Caco-2 (cell line): ENCODE measurements at places on chromosomes 4 and X. TPM values are rescaled to one million over a fixed set of nuclear protein-coding genes. Genes with fewer than 3 reads are reported as not detected.

- no peak for DNase-seq
- H3K27me3 ChIP-seq: no peaks in the 10 kb centered on the region
- H3K27ac ChIP-seq: no peak overlapping the region
- no peak overlapping the region for H3K4me3 ChIP-seq
- no peaks in the 10 kb centered on the region for H3K36me3 ChIP-seq
Observed at GRCh38 chr4:19831644-19832285, 419.9 kb upstream of the SLIT2 start.

The AFM gene
- total RNA-seq: 2.5 and 4.1 TPM in 2 replicates

DNA sequence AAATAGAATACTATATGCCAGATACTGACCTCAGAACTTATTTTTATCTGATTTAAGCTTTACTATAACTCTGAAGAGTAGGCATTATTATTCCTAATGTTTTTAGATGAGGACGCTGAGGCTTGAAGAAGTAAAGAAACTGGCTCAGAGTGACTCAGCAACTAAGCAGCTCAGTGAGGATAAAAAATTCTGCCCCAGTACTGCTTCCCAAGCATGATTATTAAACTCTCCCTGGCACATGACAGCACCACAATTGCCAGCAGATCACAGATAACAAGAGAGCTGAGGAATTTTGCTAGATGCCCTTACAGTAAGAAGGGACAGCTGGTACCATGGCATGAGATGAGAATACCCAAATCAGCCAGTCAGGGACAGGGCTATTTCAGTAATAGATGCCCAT is 219.4 kb downstream of the NKX6-1 start:
- DNase-seq: no peak
- H3K4me1 ChIP-seq: no peaks in the 10 kb centered on the region
- H3K27me3 ChIP-seq: no peaks in the 10 kb centered on the region
- H3K27ac ChIP-seq: no peak overlapping the region

DNA sequence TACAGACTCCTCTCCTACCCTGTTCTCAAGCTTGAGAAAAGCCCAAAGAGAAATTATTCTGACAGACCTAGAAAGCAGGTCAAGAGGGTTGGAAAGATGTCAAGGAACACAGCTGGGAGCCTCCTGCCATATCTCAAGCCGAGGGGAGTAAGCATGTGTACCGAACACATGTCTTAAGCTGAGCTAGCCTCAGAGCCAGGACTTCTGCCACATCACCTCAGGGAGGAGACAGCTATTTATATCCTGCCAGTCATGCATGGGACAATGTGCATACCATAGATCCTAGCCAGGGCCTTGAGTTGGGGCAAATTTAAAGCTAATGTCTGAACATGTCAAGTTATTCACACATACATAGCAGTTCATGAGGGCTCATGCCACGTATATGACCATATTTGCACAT is 11.8 kb downstream of the TMEM31 start:
- no peaks in the 10 kb centered on the region for H3K27me3 ChIP-seq
- H3K4me3 ChIP-seq: no peak overlapping the region
- H3K4me1 ChIP-seq: no peaks in the 10 kb centered on the region
- H3K27ac ChIP-seq: no peak overlapping the region
- no peak for DNase-seq

DNA sequence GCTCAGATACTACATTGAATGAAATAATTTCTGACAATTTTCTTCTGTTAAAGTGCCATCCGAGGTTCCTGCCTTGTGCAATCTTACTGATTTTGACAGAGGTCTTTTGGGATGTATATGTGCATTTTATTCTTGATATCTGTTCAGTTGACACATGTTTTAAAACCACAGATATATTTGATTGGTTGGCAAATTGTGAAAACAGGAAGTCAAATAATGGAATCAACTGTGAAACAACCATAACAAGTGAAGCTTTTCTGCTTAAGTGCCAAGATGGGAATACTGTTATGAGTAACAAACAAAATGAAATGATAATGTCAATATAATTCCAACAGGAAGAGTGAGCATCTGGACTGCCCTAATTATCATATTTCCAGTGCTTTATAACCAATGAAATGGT is 84.9 kb upstream of the TET2 start:
- H3K27me3 ChIP-seq: no peaks in the 10 kb centered on the region; the same call in 1 of the 2 replicates
- H3K4me1 ChIP-seq: no peaks in the 10 kb centered on the region
- H3K27ac ChIP-seq: no peak overlapping the region
- DNase-seq: no peak
